MV-4-11 (cell line): ENCODE measurements at places on chromosomes 1 and 21.

DNA sequence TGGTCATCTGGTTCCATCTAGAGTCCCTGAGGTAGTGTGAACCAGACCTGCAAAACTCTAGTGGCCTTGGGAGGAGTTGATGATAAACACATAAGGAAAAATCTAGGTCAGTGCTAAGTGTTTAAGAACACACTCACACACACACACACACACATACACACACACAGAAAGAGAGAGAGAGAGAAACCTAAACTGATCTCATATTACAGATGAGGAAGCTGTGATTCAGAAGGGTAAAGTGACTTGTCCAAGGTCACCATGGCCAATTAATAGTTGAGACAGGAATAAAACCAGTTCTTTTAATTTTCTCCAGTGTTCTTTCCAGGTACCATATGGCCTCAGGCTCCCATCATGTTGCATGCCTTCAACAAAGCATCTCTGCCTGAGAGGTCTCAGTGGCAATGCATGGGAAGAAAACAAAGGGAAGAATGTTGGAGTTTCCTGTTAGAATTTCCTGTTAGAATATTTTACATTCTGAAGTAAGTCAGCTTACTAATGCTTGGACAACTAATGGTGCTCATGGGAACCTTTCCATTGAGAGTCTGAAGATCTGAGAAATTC lies 77.3 kb upstream of the TSPAN2 start:
- DNase-seq = peak; percentile 12

DNA sequence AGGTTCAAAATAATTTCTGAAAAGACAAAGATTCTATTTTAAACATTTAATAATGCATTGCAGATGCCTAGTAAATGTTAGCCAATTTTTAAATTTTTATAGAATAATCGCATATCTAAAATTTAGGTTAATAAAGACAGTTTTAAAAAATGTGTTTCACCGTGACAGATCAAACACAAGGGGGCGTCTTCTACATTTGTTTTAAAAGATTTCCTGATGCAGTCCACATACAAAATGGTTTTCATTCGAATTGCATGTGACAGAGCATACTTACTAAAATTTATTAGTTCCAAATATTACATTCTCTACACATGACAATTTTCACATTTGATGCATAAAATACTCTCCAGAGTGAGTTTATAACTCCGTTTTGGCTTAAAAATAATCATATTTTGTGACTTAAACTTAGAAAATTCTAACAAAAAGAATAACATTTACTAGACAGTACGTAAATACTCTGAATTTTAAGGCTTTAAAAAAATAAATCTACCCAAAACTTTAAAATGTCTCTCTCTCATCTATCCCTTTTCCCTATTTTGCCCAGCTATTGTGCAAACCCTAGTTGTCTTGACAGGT lies 75.5 kb downstream of the ADAMTS1 start:
- no peak for DNase-seq

DNA sequence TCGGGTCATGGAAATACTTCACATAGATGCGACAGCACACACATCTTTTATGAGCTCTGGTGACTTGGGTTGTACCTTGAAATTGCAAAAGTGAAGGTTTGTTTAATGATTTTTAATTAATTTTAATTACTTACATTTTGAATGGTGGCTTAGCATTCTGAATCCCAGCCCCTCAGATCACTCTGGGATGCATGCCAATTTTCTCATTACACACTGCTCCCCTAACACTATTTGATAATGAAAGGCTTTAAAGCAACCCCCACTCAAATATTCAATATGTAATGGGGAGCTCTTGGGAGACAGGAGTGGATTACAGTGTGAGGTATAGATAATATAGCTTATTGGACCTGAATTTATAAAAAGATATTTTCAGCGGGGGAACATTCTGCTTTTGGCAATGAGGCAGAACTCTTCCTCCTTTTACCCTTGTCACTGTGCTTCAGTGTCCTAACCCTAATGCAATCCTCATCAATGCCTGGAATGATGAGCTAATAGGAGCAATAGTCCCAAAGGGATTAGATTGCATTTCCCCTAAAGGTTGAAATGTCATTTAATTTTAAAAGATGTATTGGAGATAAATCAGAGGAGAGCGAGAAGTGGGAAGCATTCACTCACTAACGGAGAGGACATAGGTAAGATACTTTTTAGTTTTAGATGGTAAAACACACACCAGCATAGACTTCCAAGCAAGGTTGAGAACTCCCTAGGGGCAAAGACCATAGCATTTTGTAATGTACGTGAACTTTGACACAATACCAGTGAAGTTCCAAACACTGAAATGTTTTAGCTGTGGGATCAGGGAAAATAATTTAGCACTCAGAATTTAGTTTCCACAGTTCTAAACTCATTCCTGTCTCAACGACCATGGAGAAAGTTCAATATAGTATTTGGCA lies 384.1 kb upstream of the PLXNA2 start:
- DNase-seq = no peak

DNA sequence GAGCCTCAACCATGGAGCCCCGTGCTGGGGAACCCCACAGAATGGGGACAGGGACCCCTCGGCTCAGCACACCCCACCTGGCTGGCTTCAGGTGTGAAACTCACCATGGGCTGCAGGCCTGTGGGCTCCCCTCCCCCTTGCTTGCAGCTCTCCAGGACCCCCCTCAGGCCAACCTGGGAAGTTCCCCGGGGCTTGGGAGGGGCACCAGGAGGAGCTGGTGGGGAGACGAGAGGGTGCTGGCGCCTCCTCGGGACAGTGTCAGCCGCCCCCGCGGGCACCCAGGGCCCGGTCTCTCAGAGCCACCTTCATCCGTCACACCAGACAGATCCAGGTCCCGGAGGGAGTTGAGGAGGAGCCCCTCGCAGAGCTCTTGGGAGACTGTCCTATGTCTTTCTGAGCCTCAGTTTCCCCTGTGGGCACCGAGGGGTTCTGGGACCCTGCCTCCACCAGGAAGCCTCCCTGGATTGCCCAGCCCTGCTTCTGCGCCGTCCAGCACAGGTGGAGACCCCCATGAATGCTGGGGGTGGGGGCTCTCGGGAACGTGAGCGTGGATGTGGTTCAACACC lies 657 bp upstream of the TNFRSF18 start:
- DNase-seq = no peak

- no peak for DNase-seq
These were observed 85.6 kb downstream of the GDAP2 start for GRCh38 chr1:117843791-117844190.

DNA sequence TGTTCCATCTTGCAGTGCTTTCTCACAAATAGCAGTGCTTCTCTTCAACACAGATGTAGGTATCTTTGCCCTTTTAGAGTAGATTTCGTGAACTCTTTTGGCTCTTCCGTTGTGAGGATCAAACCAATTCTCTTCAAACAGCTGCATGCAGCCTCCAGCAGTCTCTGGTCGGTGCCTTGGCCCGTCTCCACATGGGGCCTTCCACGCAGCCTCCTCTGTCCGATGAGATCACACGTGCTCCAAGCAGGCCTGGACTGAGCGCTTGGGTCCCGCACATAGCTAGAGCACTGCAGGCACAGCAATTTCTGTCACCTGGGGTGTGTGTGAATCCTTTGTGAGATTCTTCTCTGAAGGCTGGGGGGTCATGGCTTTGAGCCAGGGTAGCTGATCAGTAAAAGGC lies 82.8 kb upstream of the KCNE2 start:
- DNase-seq = no peak

DNA sequence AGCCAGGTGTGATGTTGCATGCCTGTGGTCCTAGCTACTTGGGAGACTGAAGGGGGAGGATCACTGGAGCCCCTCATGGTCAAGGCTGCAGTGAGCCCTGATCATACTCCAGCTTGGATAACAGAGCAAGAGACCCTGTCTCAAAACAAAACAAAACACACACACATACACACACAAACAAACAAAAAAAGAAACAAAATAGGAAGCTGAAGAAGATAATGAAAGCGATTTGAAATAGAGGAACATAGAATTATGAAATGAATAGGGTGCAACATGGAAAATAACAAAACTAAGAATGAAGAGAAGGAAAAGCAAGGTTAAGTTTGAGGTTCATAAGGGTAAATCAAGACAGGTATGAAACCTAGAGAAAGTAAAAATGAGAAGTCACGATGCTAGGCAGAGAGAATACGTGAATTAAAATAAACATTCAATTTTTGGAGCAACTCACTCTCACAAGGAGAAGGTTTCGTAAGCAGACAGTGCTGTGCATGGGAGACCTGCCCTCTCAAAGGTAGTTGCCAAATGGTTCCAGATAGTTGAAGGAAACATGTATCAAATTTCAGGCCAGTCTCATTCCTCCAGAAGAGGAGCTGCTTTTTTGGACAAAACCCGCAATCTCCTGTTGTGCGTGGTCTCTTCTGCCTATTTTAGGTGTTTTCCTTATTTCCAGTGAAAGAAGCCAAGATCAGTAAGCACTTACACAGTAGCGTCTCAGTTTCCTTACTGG lies 3.3 kb downstream of the CD46 start:
- peak; percentile 33 for DNase-seq

DNA sequence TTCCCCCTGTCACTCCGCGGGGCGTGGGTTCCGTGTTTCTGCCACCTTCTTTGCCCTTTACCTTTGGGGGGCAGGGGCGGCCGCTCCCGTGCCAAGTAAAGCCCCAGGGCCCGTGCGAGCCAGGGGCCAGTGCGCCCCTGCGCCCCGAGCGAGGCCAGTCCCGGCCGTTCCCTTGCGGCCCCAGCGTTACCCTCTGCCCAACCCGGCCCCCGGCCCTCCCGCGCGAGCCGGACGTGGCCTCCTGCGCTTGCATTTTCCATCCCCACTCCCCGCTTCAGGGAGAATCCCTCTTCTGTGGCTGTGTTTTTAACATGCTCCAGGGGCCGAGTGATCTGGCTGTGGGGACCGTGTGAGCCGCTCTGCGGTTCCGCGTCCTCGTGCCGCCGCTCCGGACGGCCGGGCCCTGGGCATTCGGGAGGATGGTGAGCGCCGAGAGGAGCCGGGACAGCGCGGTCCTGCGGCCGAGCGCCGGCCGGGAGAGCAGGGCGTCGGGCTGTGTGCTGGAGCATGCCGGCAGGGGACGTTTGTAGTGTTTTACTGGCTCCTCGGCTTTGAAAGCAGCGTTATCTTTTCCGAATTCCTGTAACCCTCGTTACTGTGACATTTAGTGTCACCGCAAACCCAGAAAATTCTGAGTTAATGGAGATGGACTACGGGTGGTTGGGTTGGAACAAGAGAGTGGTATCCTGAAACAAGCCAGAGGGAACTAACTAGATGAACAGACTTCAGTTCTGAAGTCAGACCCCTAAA lies 1.0 kb downstream of the GALNT2 start:
- peak; percentile 37 for DNase-seq

DNA sequence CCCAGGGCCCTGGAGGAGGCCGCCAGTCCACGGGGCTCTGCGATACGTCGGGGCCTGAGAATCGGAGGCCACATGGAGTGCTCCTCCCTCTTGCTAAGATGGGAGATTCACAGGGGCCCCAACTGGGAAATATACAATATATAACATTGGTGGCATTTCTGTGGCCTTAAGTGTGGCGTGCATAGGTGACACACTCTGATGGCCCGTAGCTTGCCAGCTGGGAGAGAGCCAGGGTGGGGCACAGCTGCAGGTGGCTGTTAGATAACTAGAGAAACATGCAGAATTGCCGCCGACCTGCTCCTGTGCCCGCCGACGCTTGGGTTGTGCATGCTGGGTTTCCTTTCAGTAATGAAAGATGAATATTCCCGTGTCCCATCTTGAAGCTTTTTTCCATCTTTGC lies 30.1 kb downstream of the UMODL1 start:
- no peak for DNase-seq

GRCh38 chr1:205480349-205480985 lies 24.0 kb upstream of the CDK18 start:
- DNase-seq = no peak

DNA sequence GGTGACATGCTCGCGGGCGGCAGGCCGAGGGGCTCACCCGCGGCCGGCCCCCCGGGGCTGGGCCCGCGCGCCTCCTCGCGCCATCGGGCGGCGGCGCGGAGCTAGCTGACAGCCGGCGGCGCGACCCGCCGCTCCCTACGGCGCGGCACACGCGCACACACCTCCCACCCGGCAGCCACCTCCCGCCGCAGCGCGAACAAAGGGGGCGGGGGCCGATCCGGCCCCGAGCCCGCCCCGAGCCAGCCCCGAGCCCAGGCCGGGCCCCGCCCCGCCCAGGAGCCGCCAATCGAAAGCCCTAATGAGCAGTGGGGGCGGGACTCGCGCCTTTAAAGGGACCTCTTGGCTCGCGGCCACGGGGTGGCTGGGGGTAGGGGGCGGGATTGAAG lies at the start of gene KIF21B:
KIF21B (minus strand) TSS at position 198 of the 386 bp plus-strand sequence. CDS start 331 bp downstream, outside the sequence.
- DNase-seq = peak; percentile 74

GRCh38 chr1:235075048-235075776 lies 53.4 kb downstream of the TOMM20 start:
- peak; percentile 80 for DNase-seq
